ENCODE measurements at places on chromosomes 1 and 21.
A peak's percentile ranks its signal among the peaks of the same experiment; 100 is the strongest.

- DNase-seq = no peak
Measured at GRCh38 chr1:5616366-5617178, 375.7 kb downstream of the NPHP4 start.

- DNase-seq = no peak
Measured at GRCh38 chr1:99003581-99004253, 944 bp downstream of the PLPPR5 start.

DNA sequence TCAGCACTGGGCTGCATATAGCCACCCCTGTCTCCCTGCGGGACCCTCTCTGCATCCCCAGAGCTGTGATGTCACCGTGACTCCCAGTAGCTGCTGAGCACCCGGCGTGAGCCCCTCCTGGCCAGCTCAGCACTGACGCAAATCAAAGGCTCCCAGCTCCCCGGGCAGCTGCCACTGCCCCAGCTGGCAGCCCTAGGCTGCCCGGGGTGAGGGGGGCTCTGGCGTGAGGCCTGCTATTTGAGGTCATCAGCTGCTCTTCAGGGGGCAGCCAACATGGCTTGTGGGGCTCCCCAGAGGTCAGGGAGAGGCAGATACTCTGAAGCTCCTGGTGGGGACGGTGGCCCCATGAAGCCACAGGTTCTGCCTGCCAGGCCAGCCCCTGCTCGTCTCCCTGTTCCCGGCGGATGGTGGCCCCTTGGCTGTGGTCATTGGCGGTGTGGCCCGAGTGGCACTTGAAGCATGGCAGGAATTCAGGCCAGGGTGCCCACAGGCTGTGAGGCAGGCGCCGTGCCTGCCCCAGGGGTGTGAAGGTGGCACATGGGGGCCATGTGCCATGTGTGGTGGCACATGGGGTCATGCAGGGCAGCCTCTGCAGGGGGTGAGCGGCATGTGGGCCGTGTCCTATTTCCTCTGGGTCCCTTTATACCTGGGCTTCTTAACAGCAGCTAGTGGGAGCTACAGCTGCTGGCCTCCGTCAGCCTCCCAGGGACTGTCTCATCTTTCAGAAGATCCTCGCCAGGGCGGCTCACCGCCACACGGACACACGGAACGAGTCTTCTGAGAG lies 85.4 kb downstream of the SIK1 start:
- no peak for DNase-seq

- DNase-seq = no peak
Measured at GRCh38 chr1:222610728-222611127, 7.2 kb upstream of the MIA3 start.

- DNase-seq = no peak
Measured at GRCh38 chr1:159465191-159465603, 25.7 kb downstream of the OR10J1 start.

DNA sequence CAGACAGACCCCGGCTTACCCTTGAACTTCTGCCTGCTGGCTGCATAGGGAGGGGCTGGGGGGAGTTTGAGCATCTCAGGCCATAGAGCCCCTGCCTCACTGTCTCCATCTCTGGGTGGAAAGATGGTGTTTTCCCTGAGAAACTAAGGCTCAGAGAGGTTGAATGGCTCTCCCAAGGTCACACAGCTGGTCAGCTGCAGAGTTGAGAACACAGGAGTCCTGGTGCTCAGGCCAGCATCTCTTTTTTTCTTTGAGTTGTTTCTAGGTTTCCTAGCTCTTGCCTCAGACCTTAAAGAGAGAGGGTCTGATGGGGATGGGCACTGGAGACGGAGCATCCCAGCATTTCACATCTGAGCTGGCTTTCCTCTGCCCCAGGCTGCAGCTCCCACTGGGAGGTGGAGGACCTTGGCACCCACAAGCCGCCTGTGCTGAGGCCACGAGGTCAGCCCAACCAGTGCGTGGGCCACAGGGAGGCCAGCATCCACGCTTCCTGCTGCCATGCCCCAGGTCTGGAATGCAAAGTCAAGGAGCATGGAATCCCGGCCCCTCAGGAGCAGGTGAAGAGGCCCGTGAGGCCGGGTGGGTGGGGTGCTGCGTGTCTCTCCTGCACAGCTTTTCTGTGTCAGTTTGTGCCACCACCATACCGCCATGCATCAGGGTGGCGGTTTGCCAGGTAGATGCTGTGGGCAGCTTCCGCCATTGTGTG lies 21.8 kb downstream of the PCSK9 start:
- no peak for DNase-seq

DNA sequence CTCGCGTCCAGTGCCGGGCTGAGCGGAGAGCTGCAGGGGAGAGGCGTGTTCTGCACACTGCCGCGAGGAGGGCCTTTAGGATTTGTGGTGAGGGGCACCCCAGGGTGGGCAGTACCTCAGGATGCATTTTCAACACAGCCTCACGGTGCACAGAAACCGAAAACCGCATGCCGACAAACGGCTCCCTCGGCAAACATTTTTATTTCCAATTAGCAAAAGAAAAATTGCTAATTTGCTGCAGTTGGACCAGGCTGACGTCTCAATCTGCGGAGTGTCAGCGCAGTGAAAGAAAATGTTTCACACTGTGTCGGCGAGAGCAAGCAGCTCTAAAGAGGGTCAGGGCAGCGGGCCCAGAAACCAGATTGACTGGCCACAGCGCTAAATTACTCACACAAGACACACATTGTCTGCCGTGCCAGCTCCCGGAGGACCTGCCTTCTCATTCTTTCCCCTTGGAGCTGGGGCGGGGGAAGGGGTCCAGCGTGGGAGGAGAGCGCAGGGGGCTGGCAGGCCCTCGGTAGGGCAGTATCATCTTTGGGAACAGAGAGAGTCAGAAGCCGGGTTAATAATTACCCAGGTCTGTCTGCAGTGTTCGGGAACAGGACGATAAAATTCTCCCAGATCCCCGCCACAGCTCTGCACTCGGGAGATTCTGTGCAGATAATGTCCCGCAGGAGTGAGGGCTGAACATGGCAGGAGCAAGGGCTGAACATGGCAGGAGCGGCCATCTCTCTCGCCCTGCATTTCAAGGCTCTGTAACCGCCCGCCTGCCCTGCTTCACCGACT lies 150.2 kb downstream of the PRDM16 start:
- DNase-seq = no peak

- DNase-seq = no peak
Measured at GRCh38 chr1:232621050-232621449, 8.9 kb downstream of the SIPA1L2 start.

DNA sequence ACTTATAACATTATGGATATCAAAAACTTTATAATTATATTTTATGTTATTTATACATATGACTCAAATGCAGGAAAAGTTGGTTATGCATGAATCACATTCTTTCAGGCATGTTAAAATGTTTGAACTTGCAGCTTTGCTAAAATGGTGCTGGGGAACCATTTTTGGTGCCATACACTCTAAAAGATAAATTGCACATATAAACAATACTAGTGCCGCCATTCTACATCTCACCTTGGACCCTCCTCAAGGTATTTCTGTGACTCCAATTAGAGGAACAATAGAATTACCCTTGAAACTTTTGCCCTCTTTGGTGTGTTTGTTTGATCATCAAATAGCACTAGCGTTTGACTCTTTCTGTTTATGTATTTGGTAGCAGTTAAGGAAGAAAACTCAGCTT lies 997 bp downstream of the PRKACB start:
- DNase-seq = peak; percentile 38

DNA sequence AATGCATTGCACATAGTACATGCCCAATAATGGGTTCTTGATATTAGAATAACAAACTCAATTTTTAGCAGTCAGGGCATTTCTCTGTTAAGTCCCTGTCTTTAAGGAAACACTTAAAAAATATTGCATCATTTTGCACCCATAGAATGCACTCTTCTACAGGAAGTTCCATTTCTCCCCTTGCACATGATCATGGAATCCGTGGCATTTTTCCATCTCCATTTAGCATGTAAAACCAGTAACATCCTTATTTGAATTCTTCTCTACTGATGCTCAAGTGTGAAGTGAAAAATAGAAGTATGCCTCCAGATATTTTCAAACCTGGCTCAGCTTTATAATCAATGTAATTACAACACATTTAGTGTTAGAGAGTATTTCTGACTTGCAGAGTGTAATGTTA lies 192.8 kb downstream of the RWDD3 start:
- DNase-seq = no peak

DNA sequence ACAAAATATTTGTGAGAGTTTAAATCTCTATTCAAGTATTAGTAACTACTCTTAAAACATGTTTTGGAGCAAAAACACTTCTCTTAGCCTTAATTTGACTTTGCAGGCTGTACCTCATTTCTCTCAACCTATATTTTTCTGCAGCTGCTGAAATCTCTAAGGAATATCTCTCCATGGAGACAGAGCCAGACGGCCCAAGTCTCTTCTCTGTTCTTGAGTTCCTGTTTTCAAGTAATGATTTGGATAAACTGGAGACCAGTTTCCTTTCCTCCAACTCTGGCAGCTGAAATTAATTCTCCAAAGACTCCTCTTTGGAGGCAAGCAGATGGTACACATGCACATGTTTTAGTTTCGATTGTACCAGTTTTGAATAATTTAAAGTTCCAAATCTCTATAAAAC lies 659.7 kb upstream of the NEGR1 start:
- DNase-seq = no peak

DNA sequence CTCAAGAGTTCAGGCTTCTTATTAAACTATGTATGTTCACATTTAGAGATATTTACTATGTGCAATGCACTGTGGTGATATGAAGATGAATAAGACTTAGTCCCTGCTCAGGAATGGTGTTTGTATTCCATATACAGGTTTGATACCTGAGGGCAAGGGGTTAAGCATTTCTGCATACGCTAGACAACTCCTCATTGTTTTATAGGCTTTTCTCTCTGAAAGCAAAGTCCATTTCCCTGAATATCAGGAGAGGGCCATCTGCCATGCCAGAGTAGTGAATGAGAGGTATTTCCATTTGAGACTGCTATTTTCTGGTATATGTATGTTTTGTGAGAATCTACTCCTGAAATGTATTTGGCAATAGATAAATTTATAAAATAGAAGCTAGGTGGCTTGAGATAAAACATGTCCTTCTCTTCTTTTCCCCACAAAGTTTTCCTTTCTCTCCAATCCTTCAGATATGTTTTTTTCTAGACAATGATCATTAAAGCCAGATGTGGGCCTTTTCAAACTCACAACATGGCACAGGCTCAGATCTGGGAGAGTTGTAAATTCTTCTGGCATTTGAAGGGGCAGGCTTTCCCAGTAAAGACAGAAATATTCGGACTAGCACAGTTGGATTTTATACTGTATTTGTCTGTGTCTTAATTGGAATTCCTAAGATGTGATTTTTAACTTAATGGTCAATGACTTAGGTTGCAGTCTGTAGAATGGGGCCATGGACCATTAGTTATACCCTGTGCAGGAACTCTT lies 73.3 kb upstream of the WDR26 start:
- no peak for DNase-seq

DNA sequence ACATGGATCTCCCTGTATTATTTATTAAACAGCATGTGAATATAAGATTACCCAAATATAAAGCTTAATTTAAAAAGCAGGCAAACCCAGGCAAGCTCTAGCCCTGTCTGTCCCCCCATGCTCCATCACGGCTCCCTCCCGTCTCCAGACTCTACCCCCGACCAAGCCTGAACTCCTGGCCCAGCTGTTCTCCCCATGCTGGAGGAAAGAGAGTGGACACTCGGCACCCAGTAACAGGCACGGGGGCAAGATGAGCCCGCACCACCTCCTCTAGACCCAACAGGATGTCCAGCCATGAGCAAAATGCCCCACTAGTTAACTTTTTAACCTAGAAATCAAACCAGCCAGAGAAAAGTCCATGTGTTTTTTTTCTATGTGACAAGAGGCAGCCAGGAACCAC lies 19.3 kb downstream of the SLC19A1 start:
- DNase-seq = no peak
